ENCODE measurements at places on chromosomes 2 and 18.

DNA sequence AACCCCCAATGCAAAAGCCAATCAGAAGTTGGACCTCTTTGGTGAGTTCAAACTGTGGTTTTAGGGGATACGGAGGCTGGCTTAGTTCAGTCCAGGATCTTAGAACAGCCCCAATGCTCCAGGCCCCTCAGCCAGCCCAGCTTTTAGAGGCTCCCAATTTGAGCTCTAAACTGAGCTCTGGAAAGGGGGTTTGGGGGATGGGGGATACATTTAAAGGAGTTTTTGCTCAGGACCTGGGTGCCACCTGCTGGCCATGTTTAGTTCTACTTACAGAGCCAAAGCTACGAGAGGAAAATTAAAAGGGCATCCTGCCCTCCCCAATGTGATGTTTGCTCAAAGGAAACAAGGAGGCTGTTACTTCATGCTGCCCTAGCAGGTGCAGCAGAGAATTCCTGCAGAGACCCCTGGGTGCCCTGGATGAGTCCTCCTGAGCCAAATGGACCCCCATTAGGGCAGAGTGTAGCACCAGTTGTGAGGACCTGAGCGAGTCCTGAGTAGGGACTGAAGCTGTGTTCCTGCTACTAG, 15.9 kb upstream of the TMEM214 start:
- peak; percentile 53 for DNase-seq

GRCh38 chr2:9873337-9873736, 30.1 kb downstream of the TAF1B start:
- no peak for DNase-seq

DNA sequence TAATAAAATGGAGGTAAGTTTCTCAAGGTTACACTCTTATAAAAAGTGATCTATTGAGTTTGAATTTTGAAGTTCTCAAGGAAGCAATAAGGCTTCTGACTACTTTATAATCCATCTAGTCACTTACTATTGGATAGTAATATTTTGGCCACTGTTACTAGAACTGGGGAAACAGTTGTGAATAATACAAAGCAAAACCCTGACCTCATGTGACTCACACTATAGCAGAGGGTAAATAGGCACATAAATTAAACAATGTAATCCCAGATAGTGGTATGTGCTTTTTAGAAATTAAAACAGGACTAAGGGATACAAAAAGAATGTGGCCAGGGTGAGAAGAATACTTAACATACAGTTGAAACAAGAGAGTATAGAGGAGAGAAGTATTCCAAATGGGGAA, 78.6 kb downstream of the CALCRL start:
- DNase-seq = no peak

DNA sequence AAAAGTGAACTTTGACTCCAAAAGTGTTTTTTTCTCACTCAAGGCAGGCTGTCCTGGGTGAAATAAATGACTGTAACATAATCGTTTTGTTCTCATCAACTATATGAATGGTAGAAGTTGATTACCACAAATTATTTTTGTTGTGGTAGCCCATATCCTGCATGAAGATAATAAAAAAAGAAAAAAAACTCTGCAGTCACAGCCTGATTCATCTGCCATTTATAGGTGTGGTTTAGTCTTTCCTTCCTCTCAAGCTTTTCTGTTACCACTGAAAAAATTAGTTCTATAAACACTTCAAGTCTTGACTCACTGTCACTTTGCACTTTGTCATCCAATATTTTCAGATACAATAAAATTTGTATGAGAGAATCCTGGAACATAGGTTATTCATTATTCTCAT, 522.0 kb downstream of the PLCL1 start:
- DNase-seq = no peak

- no peak for DNase-seq
Measured at GRCh38 chr2:181252262-181253148, 204.7 kb upstream of the ITGA4 start.

- no peak for DNase-seq
Measured at GRCh38 chr18:36761186-36761698, 67.6 kb downstream of the TPGS2 start.

DNA sequence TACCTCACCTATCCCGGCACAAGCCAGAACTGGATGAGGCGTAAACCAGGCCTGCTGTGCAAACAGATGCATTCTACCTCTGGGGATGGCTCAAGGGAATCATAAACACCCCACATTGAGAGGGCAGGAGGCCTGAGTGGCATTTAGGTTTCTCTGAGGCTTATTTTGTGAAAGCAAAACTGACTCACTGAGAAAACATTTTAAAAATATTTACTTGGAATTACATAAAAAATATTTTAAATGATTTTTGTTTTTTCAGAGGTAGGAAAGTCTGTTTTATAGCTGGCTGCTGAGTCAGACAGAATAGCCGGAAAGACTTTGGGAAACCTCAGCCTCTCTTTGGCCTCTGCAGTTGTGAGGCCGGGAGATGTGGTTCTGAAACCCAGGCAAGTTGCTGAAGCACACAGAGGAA, 244.1 kb downstream of the NCKAP5 start:
- DNase-seq = peak; percentile 26

GRCh38 chr2:171807831-171808393, 86.1 kb downstream of the SLC25A12 start:
- DNase-seq = no peak

DNA sequence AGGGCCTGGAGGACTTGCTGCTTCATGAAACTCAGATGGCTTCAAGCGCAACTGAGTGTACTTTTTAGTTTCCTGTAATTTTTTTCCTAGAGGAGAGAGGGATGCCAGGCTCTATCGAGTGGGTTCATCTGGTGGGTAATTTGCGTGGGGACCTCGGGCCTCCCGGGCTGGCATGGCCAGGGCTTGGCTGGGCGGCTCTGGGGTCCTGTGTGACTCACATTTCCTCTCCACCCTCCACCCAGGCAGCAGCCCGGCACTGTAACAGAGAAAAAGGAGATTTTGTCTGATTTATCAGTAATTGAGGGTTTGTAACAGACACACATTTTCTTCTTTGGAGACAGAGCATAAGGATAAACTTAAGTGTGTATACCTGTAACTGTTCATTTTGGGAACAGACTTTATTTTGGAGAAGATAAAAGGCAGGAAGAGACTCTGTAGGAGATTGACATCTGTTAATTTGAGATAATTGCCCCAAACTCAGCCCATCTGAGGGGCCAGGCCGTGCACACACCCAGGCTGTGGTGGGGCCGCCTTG, 64.3 kb downstream of the NFATC1 start:
- no peak for DNase-seq

GRCh38 chr2:33529771-33530481, 53.5 kb downstream of the RASGRP3 start:
- no peak for DNase-seq

DNA sequence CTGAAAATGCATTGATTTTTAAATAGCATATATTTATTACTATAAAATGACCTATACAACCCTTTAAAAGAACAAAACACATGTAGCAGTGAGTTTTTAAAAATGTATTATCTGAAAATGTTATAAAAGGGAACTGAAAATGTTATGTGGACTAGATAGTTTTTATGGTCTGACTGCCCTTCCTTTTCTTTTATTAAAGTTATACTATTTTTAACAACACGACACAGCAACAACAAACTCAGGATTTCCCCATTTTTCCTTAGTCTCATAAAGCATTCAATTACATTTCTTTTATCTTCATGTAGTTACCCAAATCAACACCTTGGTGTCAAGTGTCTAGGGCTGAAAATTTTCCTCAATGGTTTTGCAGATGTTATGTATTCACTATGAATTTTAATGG, 132.8 kb upstream of the TMEFF2 start:
- DNase-seq = no peak

GRCh38 chr18:2654928-2655177, 673 bp upstream of the SMCHD1 start:
- no peak for DNase-seq

Measured in muscle of back (tissue), 13 donors.